ENCODE measurements at places on chromosomes 11 and 22. TPM values are rescaled to one million over a fixed set of nuclear protein-coding genes. Genes with fewer than 3 reads are reported as not detected.

C22orf31 gene
- not detected for total RNA-seq

EFCAB6 gene
- not detected for total RNA-seq

TRIM49 gene
- total RNA-seq, result not detected

SART1 gene
- 98.5 TPM for total RNA-seq

DTX4 gene
- 0.09 TPM for total RNA-seq

SLC5A1 gene
- not detected for total RNA-seq

RFPL1 gene
- total RNA-seq, result not detected

OR5A1 gene
- total RNA-seq, result not detected

MTNR1B gene
- not detected for total RNA-seq

APOA5 gene
- not detected for total RNA-seq

DNA sequence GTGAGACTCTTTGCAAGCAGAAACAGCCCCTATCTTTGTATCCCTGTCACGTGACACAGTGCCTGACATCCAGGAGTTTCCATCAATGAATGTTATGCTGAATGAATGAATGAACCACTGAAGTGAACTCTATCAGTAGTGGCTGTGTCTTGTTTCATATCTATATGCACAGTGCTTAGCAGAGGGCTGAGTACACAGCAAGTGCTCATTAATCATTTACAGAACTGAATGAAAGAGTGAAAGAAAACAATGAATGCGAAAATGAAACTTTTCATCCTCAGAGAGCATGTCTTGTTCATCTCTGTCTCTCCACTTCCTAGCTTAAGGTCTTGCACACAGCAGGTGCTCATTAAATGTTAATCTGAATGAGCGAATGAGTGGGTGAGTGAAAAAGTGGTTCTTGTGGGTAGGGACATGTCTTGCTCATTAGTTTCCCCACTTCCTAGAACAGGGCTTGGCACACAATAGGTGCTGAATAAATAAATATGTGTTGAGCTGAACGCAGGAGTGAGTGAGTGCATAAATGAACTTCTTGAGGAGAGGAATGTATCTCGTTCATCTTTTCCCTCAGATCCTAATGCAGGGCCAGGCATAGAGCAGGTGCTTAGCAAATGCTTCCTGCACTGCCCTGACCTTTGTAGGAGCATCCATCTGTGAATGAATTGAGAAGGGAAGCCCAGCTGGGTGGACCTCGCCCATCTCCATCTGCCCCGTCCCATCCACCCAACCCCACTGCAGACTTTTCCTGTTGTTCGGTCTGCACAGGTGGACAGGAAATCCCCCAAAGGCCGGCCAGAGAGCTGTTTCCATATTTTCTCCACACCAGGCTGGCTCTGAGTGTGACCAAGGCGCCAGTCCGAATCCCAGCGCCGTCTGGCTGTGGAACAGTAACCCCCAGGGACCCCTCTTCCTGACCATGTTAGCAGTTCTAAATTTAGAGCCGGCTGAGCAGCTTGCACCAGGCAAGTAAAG lies 113.4 kb upstream of the CRYBB3 start:
- peak overlapping the region; percentile 67 for H3K27ac ChIP-seq
- DNase-seq, result no peak
- peaks cover 4% of the 10 kb centered on the region for H3K36me3 ChIP-seq

- DNase-seq, result no peak
- H3K27me3 ChIP-seq, result peaks cover 5% of the 10 kb centered on the region
- no peaks in the 10 kb centered on the region for H3K36me3 ChIP-seq
- H3K4me3 ChIP-seq, result no peak overlapping the region
- H3K27ac ChIP-seq, result no peak overlapping the region
These were observed 252.5 kb downstream of the ST3GAL4 start for GRCh38 chr11:126607776-126608541.

- H3K27me3 ChIP-seq, result no peaks in the 10 kb centered on the region
- peak overlapping the region; percentile 62 for H3K27ac ChIP-seq
- no peak for DNase-seq
- H3K36me3 ChIP-seq, result peaks cover 46% of the 10 kb centered on the region
- H3K4me1 ChIP-seq, result peaks cover 19% of the 10 kb centered on the region
- no peak overlapping the region for H3K4me3 ChIP-seq
These were observed 39.3 kb downstream of the NF2 start for GRCh38 chr22:29642694-29643093.

DNA sequence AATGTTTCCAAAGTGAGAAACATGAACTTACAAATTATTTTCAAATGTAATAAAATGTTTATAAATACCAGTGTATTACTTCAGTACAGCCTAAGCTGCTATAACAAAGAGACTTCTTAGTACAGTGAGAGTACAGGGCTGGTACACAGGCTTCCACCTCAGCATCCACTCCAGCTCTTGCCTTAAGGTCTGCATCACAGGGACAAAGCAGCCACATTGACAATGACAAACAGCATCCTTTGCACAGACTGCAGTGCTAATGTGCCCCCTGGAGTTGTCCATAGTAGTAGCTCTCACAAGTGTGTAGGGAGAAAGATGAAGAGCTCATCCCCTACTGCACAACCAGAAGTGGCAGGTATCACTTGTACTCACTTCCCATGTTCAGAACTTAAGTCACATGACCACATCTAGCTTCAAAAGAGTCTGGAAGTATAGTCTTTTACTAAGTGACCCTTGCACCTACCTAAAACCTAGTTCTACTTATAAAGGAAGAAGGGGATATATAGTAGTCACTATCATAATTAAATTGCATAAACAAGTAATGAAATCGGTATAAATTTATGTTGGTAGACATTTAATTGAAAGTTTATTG lies 10.7 kb upstream of the LIPT2 start:
- peaks cover 6% of the 10 kb centered on the region for H3K27me3 ChIP-seq
- no peak overlapping the region for H3K27ac ChIP-seq
- no peaks in the 10 kb centered on the region for H3K36me3 ChIP-seq
- H3K4me1 ChIP-seq, result no peaks in the 10 kb centered on the region
- no peak for DNase-seq
- no peak overlapping the region for H3K4me3 ChIP-seq

- H3K4me3 ChIP-seq, result no peak overlapping the region
- no peak overlapping the region for H3K27ac ChIP-seq
- DNase-seq, result no peak
- H3K36me3 ChIP-seq, result no peaks in the 10 kb centered on the region
These were observed 127.3 kb downstream of the TENM4 start for GRCh38 chr11:79313530-79313913.

DNA sequence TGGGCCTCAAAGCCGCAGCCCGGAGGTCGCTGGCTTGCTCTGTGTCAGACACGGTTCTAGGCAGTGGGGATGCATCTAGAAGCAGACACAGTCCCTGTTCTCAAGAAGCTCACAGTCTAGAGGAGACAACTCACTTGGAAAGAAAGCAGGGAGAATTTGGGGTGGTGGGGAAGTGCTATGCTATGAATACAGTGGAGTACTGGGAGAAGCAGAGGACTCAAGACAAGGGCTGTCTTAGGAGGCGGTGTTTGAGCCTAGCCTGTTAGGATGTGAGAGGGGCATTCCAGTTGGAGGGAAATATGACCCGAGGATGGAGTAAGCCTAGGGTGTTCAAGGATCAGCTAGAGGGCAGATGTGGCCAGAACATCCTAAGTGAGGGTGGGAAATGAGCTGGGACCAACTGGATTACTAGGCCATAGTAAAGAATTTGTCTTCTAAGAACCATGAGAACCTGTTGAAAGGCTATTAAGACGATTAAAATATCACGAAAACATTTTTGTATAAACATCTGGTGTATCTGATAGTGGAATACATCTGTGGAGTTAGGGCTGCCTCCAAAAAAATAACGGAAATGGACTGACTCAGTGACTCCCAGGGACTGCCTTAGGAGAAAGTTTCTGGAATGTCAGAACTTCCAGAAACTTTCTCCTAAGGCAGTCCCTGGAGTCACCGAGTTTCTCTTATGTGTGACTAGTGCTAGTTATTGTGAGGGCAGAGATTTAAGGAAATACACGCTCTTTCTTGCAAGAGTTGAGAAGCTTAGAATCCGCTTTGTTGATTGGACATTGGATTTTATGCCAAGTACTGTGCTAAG lies 1.1 kb upstream of the PITPNB start:
- peak overlapping the region; percentile 97 for H3K27ac ChIP-seq
- H3K4me1 ChIP-seq, result peaks cover 39% of the 10 kb centered on the region
- no peaks in the 10 kb centered on the region for H3K27me3 ChIP-seq
- no peak for DNase-seq
- peak overlapping the region; percentile 93 for H3K4me3 ChIP-seq

GRCh38 chr11:20474882-20475517 lies 87.5 kb downstream of the PRMT3 start:
- no peaks in the 10 kb centered on the region for H3K27me3 ChIP-seq
- H3K27ac ChIP-seq, result no peak overlapping the region
- peaks cover 48% of the 10 kb centered on the region for H3K36me3 ChIP-seq
- no peak overlapping the region for H3K4me3 ChIP-seq

DNA sequence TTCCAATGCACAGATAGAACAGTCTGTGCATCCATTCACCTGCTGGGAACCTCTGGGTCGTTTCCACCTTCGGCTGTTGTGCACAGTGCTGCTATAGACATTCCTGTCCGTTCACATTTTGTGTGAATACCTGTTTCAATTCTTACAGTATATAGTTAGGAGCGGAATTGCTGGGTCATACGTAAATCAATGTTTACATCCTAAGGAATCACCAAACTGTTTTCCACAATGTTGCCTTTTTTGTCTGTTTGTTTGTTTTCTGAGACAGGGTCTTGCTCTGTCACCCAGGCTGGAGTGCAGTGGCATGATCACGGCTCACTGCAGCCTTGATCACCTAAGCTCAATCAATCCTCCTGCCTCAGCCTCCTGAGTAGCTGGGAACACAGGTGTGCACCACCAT lies 158.3 kb downstream of the CRYBB2 start:
- no peaks in the 10 kb centered on the region for H3K27me3 ChIP-seq
- no peak for DNase-seq
- H3K27ac ChIP-seq, result no peak overlapping the region
- H3K4me3 ChIP-seq, result no peak overlapping the region
- peaks cover 48% of the 10 kb centered on the region for H3K36me3 ChIP-seq

GRCh38 chr11:35494957-35495490 lies 30.4 kb downstream of the PAMR1 start:
- no peak for DNase-seq
- peaks cover 3% of the 10 kb centered on the region for H3K27me3 ChIP-seq
- H3K27ac ChIP-seq, result no peak overlapping the region
- no peaks in the 10 kb centered on the region for H3K4me1 ChIP-seq
- H3K36me3 ChIP-seq, result no peaks in the 10 kb centered on the region
- H3K4me3 ChIP-seq, result no peak overlapping the region

GRCh38 chr11:10683429-10683828 lies 10.1 kb downstream of the IRAG1 start:
- peaks cover 2% of the 10 kb centered on the region for H3K4me1 ChIP-seq
- peaks cover 19% of the 10 kb centered on the region for H3K27me3 ChIP-seq
- H3K36me3 ChIP-seq, result no peaks in the 10 kb centered on the region

- peaks cover 11% of the 10 kb centered on the region for H3K27me3 ChIP-seq
- no peak for DNase-seq
- H3K27ac ChIP-seq, result no peak overlapping the region
- peaks cover 7% of the 10 kb centered on the region for H3K4me1 ChIP-seq
These were observed 38.3 kb upstream of the CEP295 start for GRCh38 chr11:93623179-93623578.

DNA sequence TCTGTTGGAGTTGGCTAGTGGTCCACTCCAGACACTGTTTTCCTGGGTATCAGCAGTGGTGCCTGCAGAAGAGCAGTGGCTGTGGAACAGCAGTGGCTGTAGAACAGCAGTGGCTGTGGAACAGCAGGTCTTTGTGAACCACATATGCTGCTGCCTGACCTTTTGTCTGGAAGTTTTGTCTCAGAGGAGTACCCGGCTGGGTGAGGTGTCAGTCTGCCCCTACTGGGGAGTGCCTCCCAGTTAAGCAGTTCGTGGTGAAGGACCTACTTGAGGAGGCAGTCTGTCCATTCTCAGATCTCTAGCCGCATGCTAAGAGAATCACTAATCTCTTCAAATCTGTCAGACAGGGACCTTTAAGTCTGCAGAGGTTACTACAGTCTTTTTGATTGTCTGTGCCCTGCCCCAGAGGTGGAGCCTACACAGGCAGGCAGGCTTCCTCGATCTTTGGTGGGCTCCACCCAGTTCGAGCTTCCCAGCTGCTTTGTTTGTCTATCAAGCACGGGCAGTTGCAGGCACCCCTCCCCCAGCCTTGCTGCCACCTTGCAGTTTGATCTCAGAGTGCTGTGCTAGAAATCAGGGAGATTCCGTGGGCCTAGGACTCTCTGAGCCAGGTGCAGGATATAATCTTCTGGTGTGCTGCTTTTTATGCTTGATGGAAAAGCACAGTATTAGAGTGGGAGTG lies 89.1 kb upstream of the TRIM48 start:
- H3K27ac ChIP-seq, result no peak overlapping the region
- no peaks in the 10 kb centered on the region for H3K27me3 ChIP-seq
- H3K36me3 ChIP-seq, result no peaks in the 10 kb centered on the region
- no peak for DNase-seq
- no peaks in the 10 kb centered on the region for H3K4me1 ChIP-seq

DNA sequence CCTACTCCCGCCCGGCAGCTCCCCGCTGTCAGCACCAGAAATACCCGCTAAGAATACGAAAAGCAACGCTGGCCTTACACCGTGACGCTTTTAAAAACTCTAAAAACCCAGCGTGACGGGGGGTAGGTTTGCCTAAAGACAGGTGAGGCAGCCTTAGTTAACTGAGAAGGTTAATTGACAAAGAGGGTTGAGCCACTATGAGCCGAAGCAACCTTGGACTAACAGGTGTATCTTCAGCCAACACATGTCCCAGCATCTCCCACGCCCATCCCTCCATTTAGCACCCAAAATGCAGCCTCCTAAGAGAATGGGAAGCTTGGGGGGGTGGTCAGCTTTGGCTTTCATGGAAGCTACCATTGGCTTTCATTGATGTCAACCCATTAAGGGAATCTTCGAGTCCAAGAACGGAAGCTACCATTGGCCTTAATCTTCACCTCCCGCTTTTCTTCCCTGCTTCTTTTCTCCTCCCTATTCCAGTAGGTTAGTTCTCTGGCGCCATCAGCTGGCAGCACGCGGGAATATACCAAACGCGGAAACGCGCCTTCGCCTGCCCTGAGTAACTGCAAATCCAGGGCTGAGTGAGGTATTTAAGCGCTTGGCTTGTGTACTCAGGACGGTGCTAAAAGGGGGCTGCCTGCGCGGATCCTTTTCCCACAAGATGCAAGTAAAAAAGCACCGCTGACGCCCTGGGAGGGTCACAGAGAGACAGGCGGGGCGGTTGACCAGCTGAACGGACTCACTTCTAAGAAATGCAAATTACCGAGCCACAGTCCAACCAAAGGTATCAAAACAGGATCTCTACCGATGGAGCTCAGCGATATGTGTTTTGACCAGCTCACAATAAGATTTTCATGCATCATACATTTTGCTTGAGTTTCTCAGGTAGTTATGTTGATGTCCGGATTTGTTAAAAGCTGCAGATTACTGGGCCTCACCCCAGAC lies 38.5 kb upstream of the GLYATL1 start:
- no peaks in the 10 kb centered on the region for H3K4me1 ChIP-seq
- peak; percentile 20 for DNase-seq
- H3K36me3 ChIP-seq, result no peaks in the 10 kb centered on the region
- no peak overlapping the region for H3K4me3 ChIP-seq
- H3K27me3 ChIP-seq, result peaks cover 25% of the 10 kb centered on the region
